ENCODE measurements at places on chromosomes 7 and 10.

GRCh38 chr7:90111-91063 lies 102.0 kb upstream of the FAM20C start:
- no peak for DNase-seq

DNA sequence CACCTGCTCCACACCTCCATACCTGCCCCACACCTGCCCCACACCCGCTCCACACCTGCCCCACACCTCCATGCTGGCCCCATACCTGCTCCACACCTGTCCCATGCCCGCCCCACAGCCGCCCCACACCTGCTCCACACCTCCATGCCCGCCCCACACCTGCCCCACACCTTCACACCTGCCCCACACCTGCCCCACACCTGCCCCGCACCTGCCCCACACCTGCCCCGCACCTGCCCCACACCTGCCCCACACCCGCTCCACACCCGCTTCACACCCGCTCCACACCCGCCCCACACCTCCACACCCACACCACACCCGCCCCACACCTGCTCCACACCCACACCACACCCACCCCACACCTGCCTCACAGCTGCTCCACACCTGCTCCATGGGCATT lies 53.0 kb downstream of the PARP12 start:
- no peak for DNase-seq

DNA sequence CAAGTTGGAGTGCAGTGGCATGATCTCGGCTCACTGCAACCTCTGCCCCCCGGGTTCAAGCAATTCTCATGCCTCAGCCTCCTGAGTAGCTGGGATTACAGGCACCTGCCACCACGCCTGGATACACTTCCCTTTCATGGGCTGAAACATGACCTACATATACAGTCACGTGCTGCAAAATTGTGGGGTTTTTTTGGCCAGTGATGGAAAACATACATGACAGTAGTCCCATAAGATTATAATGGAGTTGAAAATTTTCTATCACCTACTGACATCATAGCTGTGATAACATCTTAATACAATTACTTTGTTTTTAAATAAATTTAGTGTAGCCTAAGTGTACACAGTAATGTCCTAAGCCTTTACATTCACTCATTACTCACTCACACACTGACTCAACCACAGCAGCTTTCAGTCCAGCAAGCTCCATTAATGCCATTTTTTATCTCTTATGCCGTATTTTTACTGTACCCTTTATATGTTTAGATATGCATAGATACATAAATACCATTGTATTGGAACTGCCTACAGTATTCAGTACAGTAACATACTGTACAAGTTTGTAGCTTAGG lies 79.9 kb upstream of the TMEM196 start:
- no peak for DNase-seq

DNA sequence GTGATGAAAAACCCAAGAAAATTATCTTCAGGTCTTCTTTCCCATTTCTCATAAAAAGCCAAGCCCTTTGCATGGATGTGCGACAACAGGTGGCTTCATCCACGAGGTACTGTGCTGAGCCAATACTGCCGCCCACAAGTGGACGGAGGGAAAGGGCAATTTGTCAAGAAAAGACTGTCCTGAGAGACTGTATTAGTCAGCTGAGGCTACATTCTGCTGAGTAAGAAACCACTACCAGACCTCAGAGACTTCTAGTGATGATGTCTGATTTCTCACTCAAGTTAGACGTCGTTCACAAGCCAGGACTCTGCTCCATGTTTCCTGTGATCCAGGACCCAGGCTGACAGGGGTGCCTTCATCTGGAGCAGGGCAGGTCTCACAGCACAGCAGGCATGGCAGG lies 171.5 kb upstream of the CDCA7L start:
- no peak for DNase-seq

- DNase-seq = no peak
Observed at GRCh38 chr10:60916025-60916424, 28.0 kb downstream of the RHOBTB1 start.

DNA sequence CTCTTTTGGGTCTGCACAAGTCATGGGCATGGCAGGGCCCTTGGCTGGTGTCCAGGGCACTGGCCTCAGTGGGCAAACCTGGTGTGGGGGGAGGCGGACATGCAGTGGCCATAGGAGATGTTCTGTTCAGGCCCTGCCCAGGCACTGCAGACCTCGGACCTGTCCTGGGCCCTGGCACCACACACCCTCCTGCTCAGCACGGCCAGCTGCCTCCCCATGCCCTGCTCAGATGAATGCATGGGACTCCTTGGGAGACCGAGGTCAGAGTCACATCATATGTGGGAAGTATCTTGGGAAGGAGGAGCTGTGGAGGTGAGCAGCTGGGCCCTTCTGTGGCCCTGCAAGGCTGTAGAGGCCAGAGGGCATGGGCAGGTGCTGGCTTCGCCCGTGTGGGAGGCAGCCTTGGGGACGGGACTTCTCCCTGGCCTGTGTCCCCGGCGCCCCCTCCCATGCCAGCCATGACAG lies 130.8 kb downstream of the VIPR2 start:
- no peak for DNase-seq

- no peak for DNase-seq
Observed at GRCh38 chr10:106672517-106673175, 491.9 kb downstream of the SORCS1 start.

- no peak for DNase-seq
Observed at GRCh38 chr7:101860316-101861217, 43.1 kb downstream of the CUX1 start.

- no peak for DNase-seq
Observed at GRCh38 chr10:12703813-12704212, 297.7 kb downstream of the CCDC3 start.

DNA sequence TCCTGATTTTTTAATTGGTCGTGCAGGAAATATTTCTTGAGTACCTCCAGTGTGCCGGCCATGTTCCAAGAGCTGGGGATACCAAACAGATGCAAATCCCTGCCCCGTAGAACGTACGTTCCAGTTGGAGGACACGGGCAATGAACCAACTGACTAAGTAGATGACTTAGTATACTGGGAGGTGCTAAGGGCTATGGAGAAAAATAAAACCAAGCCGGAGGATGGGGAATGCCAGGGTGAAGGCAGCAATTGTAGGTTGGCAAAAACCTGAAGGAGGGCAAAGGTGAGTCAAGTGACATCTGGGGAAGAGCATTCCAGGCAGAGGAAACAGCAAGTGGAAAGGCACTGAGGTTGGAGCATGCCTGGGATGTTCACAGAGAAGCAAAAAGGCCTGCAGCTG lies 6.8 kb upstream of the VSIR start:
- DNase-seq = no peak

DNA sequence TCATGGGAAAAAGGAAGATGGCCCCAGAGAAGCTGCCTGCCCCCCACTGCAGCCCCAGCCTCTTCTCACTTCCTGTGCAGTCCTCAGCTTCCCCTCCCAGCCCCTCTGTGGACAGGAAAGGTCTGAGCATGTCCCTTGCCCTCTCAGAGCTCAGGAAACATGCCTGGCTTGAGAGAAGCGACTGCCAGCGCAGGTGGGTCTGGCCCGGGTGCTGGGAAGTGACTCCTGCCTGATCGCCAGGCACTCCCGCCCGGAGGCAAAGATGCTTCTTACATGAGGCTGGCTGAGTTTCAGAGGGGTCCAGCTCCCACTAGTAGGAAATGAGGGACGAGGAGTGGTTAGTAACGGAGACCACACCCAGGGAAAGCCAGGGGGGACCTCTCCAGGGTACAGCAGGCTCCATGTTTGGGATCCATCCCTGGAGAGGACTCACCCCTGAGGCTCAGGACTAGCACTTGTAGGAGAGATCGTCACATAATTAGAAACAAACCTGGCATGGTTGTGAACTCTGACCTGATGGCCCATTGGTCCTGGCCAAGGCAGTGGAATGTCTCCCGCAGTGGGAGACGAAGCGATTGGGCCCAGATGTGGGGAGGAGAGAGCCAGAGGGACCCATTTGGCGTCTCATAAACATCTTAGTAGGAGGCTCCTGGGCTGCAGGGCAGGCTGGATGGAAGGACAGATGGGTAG lies 12.3 kb downstream of the ELN start:
- DNase-seq = no peak

- DNase-seq = no peak
Observed at GRCh38 chr10:48245977-48246376, 28.5 kb downstream of the FRMPD2 start.

GRCh38 chr10:75449382-75450074 lies 18.1 kb downstream of the LRMDA start:
- no peak for DNase-seq

DNA sequence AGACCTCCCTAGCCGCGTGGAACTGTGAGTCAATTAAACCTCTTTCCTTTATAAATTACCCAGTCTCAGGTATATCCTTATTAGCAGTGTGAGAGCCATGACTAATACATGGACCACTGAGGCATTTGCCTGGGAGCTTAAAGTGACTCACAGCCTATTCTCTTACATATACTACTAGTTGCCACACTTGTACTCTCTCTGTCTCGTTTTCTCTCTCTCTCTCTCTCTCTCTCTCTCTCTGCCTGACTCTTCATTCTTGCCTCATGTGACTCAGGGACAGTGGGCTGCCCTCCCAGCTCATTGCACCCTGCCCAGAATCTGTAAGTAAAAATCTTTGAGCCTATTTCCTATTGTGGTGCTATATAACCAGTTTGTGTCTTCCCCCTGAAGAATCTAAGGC lies 238.5 kb upstream of the MAGI2 start:
- DNase-seq = no peak

DNA sequence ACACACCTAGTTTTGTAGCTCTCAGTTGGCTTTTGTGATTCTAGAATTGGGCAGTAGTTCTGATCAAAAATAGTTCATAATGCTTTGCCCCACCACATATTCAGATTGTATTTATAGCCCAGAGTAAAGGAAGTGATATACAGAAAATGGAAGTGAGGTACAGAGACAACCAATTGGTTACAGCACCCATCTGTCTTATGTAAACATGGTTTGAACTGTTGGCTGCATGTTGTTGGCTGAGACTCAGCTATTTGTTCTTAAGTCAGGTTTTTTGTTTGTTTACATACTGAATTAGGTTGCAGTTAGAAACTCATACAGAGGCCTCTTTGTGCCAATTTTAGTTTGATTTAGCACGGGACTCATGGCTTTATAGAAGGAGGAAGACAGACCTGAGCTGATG lies 158.9 kb upstream of the GPR26 start:
- DNase-seq = no peak

Data from activated CD4-positive, alpha-beta T cell treated with anti-CD3 and anti-CD28 coated beads for 36 hours (primary cell).